ENCODE measurements at places on chromosomes 3 and 15. TPM values are rescaled to one million over a fixed set of nuclear protein-coding genes. Genes with fewer than 3 reads are reported as not detected.

Gene PTH1R
- 1.3 TPM for total RNA-seq

Gene MELTF
- 5.4 TPM for total RNA-seq

Gene GHSR
- total RNA-seq = not detected

Gene STOML1
- 2.4 TPM for total RNA-seq

Gene EPM2AIP1
- total RNA-seq = 10.6 TPM

Gene SCN5A
- 8.2 TPM for total RNA-seq

Gene GLDN
- 1.5 TPM for total RNA-seq

Gene IREB2
- total RNA-seq = 78.2 TPM

Gene GPR149
- not detected for total RNA-seq

Gene ALPK3
- 29.7 TPM for total RNA-seq

Gene RAB27A
- total RNA-seq = 5.8 TPM

Gene MOBP
- total RNA-seq = not detected

Gene ZBTB20
- 2.6 TPM for total RNA-seq

Gene ZMYND10
- total RNA-seq = 0.31 TPM

Gene PBRM1
- 80.7 TPM for total RNA-seq

Gene GP5
- 0.12 TPM for total RNA-seq

Gene LRRK1
- 4.4 TPM for total RNA-seq

Gene GOLGA8H
- total RNA-seq = 1.2 TPM

Gene ITPKA
- total RNA-seq = 2.1 TPM

Gene RGMA
- 34.2 TPM for total RNA-seq

Gene EFCC1
- not detected for total RNA-seq

Gene LSMEM2
- 1.5 TPM for total RNA-seq

Gene ROBO2
- total RNA-seq = 4.3 TPM

Gene SGO1
- 31.8 TPM for total RNA-seq

Gene CXCR6
- total RNA-seq = not detected

Gene EXD1
- total RNA-seq = not detected

Gene TMEM202
- not detected for total RNA-seq

Gene ALDH1L1
- total RNA-seq = 0.82 TPM

Gene SPG11
- total RNA-seq = 35.7 TPM

Gene CHDH
- 31.4 TPM for total RNA-seq

Gene SPSB4
- total RNA-seq = 25.9 TPM

Gene SLC22A13
- 0.66 TPM for total RNA-seq

Gene CPNE9
- 7.8 TPM for total RNA-seq

Gene HGD
- total RNA-seq = not detected

Gene TRH
- not detected for total RNA-seq

Gene SIN3A
- total RNA-seq = 68.4 TPM

Gene ELP6
- total RNA-seq = 33.7 TPM

Gene TNK2
- 22.5 TPM for total RNA-seq

Gene BFSP2
- total RNA-seq = not detected

Gene TMEM158
- total RNA-seq = 16.9 TPM

Gene PIF1
- total RNA-seq = 193 TPM

Gene ZBBX
- 0.08 TPM for total RNA-seq

Gene PLCH1
- total RNA-seq = 24.4 TPM

Gene CX3CR1
- total RNA-seq = 0.24 TPM

Gene ADAMTS7
- total RNA-seq = 52.7 TPM

Gene WDR72
- 1.9 TPM for total RNA-seq

Gene ECE2
- total RNA-seq = 0.24 TPM

Gene TEX55
- total RNA-seq = 0.27 TPM

Gene ZBED2
- not detected for total RNA-seq

All from GM23338 (cell line).